Activated T-helper 1 cell treated with anti-CD3 and anti-CD28 coated beads, Interleukin-2, amount 50 U/mL, for 16 hours (primary cell): ENCODE measurements at places on chromosomes 4 and X.

DNA sequence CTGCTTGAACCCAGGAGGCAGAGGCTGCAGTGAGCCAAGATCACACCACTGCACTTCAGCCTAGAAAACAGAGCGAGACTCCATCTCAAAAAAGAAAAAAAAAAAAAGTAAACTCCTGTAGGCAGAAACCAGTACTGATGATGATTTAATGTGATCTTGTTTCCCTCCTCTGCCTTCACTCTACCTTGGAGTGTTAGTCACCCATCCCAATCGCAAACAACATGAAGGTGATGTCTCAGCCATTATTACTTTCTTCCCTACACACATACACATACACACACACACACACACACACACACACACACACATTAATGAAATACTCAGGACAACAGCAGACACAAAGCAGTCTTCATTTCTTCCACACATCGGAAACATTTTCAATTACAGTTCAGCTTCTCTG, 15.6 kb downstream of the XKRX start:
- DNase-seq, result no peak

DNA sequence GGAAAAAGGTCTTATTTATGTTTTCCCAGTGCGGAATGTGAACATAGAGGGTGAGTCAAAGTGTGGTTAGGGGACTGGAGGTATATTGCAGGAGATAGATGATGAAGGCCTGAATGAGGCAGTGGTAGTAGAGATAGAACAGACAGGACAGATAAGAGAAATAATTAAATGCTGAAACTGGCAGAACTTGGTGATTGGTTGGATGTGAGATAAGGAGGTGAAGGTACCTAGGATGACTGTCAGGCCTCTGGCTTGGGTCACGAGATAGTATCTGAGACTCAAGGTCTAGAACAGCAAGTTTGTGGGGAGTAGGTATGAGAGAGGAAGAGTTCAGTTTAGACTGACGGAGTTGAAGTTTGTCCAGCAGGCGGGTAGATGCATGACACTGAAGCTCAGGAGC, 3.5 kb downstream of the MND1 start:
- DNase-seq, result no peak

DNA sequence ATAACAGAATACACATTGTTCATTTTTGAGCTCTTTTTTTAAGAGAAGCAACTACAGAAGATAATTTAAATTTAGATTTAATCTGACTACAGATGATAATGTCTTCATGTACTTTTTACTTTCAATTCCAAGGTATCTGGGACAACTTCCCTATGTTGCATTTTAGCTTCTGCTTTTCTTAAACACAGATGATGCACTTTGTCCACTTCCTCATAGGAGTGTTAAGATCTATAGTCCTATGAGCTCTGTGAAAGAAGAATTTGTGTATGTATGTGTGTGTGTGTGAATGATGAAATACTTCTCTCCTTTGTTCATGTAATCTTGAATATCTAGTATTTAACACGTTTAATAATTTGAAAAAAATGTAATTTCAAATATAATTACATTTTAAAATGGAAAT, 5.3 kb upstream of the FHIP1A start:
- no peak for DNase-seq

- no peak for DNase-seq
These were observed 13.8 kb downstream of the SH3BGRL start for GRCh38 chrX:81215685-81216084.

DNA sequence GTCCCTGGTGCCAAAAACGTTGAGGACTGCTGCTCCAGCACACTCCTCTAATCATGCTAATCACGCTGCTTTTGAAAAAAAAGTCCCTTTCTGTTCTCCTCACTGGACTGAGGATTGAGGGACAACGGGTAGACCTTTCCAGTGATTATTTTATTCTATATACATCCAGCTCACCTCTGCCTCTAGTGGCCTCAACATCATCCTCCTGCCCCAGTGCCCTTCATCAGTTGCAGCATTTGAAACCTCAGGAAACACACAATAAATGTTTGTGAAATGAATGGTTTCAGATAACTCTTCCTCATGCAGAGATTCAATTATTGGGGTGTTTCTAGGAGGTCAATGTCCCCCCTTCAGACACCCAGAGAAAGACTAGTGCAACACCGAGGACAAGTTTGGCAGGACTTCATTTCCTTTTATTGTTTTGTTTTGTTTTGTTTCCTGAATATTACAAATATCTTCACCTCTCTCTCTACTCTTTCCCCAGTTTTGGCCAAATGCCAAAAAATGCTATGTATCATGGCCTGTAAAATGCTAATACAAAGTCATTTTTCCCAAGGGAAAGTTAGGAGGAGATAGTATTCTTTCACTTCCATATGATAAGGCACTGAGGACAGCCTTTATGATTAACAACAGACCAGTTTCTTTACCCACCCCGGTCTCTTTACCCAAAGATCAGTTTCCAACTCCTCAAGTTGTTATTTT, 460.1 kb upstream of the SLIT2 start:
- DNase-seq, result no peak

DNA sequence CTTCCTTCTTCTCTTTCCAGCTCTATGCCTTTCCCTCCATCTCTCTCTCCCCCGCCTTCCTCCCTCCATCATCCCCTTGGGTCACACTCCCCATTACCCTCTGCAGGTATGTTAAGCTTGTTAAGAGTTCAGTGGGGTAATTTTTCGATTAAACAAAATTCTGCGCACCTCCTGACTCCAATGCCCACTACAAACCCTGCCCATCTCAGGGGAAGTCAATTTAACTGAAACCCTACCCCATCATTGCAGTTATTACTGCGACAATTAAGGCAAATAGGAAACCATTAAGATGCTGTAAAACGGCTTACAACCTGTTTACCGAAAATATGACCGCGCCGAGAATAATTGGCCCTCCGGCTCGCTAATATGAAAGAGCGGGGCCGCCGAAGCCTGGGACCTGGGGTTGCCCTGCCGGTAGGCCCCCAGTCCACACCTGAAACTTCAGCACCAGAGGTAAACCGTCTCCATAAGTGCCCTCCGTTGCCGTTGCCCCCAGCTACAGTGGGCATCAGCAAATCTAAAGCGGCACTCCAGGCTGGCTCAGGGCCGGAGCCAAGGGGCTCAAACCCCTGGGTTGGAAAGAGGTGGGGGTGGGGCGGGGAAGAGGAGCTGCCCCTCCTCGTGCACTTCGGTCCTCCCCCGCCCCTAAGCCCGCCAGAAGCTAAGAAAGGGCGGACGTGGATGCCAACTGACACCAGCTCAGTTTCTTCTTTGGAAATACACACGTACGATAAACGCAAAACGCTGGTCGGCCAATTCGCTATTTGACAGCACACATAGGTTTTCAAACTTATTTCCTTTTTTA, 4.8 kb downstream of the ARX start:
- DNase-seq, result no peak

GRCh38 chrX:7953446-7953845, 26.2 kb upstream of the PNPLA4 start:
- no peak for DNase-seq

DNA sequence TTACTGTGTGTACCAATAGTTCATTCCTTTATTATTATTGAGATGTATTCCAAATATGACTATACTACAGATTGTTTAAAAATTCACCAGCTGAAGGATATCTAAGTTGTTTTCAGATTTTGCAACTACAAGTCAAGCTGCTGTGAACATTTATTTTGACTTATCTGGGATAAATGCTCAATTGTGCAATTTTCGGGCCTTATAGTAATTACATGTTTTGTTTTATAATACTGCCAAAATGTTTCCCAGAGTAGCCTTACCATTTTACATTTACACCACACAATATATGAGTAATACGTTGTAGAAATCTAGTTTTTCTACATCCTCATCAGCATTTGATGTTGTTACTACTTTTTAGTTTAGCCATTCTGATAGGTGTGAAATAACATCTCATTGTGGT, 179.6 kb downstream of the ANTXR2 start:
- DNase-seq, result no peak

GRCh38 chr4:129583868-129584267, 487.9 kb downstream of the C4orf33 start:
- DNase-seq, result no peak

DNA sequence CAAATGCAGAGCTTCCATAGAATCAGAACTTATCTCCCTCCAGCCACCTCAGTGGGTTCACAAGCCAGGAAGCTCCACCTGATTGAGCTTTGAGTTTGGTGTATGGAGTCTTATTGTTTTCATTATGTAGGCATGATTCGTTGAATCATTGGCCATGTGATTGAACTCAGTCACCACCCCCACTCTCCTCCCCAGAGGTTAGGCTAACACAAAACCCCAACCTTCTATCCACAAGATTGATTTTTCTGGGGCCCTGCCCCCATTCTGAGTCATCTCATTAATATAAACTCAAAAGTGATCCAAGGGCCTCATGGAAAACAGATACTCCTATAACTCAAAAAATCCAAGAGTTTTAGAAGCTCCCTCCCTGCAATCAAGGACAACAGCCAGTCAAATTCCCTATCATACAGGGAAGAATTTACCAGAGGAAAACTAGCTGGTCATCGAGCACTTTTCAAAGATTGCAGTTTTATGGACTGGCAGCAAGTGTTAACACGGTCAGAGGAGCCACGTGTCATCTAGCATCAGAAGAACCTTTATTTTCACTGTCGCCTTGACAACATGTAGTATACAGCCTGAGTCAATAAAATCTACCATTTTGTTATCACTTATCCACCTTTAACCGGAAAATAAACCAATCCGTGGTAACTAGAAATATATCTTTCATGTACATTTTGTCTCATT, 35.9 kb upstream of the GUCY1B1 start:
- DNase-seq, result no peak

DNA sequence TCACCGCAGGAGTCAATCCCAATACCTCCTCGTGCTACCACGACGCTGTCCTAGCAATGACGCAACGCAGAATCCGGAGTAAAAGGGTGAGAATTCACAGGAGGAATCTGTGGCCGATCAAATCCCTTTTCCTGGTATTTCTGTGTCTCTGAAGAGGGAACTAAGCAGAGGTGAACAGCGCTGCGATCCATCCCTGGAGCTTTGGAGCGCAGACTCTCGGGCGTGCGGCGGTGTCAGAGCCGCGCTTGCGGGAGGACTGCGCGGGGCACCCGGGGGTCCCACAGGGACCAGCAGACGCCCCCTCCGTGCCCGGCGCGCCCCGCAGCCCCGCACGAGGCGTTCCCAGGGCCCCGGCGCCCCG, 17.2 kb upstream of the ZNF718 start:
- DNase-seq, result no peak

- DNase-seq, result no peak
These were observed 575.5 kb upstream of the NDST4 start for GRCh38 chr4:115688961-115689360.

GRCh38 chr4:177008836-177009501, 216.2 kb upstream of the VEGFC start:
- no peak for DNase-seq

- no peak for DNase-seq
These were observed 343.0 kb downstream of the OPHN1 start for GRCh38 chrX:68090266-68090665.

DNA sequence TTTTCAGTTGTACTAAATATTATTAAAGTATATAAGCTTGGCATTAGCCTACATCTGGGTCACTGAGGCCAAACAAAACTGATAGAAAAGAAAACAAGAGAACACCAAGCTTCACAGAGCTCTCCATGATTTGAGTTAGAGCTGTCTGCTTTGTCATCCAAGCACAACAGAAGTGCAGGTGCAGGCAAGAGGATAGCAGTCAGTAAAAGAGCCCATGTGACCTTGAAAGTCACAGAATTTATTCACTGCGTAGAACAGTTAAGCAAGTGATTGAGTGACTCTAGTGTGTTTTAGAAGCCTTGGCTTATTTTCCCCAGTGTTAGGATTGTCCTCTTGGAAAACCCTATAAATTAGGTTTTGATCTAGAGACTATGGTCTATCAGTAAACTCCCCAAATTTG, 49.4 kb upstream of the PRDM5 start:
- DNase-seq, result no peak

GRCh38 chrX:132272826-132273225, 53.6 kb upstream of the RAP2C start:
- DNase-seq, result no peak

- DNase-seq, result no peak
These were observed 47.0 kb downstream of the RAI2 start for GRCh38 chrX:17814059-17814458.

GRCh38 chr4:183806341-183806740, 98.8 kb upstream of the STOX2 start:
- DNase-seq, result no peak

- DNase-seq, result no peak
These were observed 44.9 kb downstream of the MAMLD1 start for GRCh38 chrX:150408007-150408406.

GRCh38 chr4:113411496-113411938, 350.0 kb downstream of the CAMK2D start:
- DNase-seq, result no peak

GRCh38 chr4:119264743-119265142, 52.2 kb downstream of the USP53 start:
- no peak for DNase-seq

GRCh38 chr4:133000012-133000411, 149.1 kb upstream of the PCDH10 start:
- DNase-seq, result no peak

- no peak for DNase-seq
These were observed 6.5 kb downstream of the DOK7 start for GRCh38 chr4:3469386-3470243.

GRCh38 chr4:2742823-2743517, 13.2 kb downstream of the TNIP2 start:
- DNase-seq, result no peak

DNA sequence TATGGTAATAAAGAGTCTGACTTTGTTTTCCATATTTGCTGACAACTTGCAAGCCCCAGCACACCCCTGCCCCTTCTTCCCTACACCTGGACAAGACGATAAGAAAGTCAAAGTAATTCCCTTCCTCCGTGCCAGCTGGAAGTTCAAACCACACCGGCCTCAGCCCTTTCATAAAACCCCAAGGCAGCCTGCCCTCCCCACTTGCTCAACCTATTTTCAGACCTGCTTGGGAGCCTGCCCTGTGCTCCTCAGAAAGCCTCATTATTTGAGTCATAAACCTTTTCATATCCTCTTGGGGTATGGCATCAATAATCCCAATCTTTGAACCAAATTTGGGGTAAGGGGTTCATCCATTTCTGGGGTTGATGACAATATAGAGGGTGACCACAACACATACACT, 29.5 kb downstream of the NIPAL1 start:
- DNase-seq, result no peak

DNA sequence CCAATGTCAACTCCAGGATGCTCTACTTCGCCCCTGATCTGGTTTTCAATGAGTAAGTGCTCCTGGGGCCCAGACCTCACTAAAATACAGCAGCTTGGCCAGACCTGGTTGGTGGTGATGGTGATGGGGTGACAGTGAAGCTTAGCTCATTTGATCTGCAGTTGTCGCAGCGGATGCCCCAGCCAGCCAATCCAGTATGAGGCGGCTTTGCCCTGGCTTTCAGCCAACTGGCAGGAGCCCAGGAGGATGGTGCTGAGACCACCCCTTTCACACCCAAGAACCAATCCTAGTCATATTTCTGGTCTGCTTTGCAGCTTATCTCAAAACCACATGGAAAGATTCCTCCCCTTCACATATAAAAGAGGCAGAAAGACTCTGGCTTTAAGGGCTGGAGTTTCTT, 173.8 kb downstream of the AR start:
- no peak for DNase-seq

- DNase-seq, result no peak
These were observed 194.8 kb downstream of the CHRDL1 start for GRCh38 chrX:110600745-110601310.

GRCh38 chrX:154511761-154512160, 4.3 kb downstream of the FAM3A start:
- DNase-seq, result no peak

GRCh38 chr4:54127660-54128059, 27.7 kb downstream of the GSX2 start:
- DNase-seq, result no peak
